Stimulated activated CD4-positive, alpha-beta T cell treated with anti-CD3 and anti-CD28 coated beads, TNF-alpha, amount 100 ng/mL, for 1 hour (primary cell): ENCODE measurements at places on chromosomes 13 and 19.
A peak's percentile ranks its signal among the peaks of the same experiment; 100 is the strongest.

DNA sequence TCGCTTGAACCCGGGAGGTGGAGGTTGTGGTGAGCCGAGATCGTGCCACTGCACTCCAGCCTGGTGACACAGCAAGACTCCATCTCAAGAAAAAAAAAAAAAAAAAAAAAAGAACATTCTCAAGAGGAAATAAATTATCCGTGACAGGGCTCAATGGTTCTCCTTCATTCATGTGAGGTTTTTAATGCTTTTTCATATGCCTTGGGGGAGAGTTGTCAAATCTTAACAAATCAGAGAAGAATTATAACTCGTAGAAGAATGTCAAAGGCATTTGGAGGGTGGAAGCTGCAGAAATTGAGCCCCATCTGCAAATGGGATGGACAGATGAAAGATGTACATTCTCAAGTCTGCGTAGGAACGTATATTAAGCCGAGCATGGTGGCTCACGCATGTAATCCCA lies 34.9 kb upstream of the HOMER3 start:
- no peak for DNase-seq

DNA sequence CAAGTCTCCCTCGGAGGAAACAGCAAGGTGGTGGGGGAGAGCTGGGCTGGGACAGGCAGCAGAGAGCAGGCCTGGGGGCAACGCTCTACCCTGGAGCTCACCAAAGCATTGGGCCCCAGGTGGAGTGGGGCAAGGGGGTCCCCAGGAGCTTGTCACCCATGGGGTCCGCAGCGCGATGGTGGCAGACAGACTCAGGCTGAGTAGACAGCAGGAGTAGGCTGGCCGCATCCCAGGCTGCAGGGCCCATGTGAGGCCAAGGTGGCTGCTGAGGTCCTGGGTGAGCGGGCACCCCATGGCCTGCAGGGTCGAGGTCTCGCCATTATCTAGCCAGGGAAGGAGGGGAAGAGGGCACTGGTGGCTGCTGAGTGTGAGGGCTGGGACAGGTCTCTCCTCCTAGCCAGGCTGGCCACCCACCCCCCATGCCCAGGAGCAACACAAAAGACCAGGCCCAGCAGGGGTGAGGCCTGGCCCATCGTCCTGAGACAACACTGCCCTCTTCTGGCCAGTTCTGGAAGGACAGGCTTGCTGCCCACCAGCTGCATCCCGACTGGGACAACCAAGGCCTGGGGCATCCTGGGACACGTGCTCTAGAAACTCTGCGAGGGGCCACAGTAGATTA lies 33.1 kb downstream of the CEBPG start:
- peak; percentile 31 for DNase-seq

DNA sequence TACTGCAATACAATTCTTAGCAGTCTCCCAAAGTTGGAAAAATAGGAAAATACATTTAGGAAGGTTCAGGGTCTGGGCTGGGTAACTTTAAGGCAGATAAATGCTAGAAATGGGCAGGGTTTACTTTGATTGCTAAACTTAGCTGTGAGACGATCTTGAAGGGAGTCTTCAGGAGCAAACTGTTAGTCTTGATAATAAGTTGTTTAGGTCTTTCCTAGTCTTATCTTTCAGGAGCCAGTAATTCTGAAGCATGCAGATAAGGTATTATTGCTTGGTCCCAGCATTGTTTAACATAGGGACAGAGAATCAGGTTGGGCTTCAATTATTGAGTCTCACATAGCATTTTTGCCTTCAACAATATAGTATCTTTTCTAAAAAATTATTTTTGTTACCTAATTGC lies 262.4 kb upstream of the MIR17HG start:
- DNase-seq, result no peak

- DNase-seq, result no peak
These were observed 233.7 kb downstream of the COG6 start for GRCh38 chr13:39888865-39889810.

DNA sequence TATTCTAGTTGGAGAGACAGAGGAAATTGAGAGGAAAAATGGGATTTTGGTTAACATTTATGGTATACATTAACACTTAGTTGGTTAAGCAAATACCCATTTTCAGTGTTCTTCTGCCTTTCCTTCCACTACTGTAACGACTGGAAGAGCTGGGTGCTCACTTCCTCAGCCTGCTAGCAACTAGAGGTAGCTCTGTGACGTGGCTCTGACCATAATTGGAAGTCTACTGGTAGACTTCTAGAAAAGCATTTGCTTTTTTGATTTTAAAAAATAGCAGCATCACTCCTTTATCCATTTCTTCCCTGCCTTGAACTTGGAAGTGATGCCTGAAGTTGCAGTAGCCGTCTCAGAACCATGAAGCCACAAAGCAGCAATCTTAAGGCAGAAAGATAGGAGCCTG lies 15.9 kb downstream of the NHLRC3 start:
- DNase-seq, result no peak

GRCh38 chr19:6720369-6721137 lies at the start of gene C3:
C3 (minus strand) TSS chr19:6720650; CDS start chr19:6720589, 61 bp downstream.
- DNase-seq, result no peak
